DMS153 (cell line): ENCODE measurements at places on chromosomes 11 and 22.

- no peak for DNase-seq
These were observed 105.9 kb upstream of the C11orf58 start for GRCh38 chr11:16632295-16633200.

DNA sequence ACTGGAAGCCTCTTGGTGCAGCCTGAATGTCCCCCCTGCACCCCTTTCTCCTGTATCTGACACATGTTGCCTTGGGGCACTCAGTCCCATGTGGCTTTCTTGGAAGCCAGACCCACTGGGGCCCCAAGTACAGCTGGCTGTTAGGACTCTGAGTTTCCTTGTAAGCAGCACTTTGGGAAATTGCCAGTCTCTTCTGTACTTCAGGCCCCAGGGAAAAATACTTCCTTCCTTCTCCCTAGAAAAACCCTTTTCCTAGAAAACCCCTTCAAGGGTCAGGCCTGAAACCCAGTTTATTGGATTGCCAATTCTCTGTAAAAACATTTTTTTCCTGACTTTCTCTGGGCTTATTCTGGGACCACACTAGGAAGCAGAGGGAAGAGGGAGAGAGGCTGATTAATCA, 360.3 kb downstream of the TENM4 start:
- no peak for DNase-seq

GRCh38 chr22:38431266-38432010, 23.6 kb downstream of the KCNJ4 start:
- no peak for DNase-seq

GRCh38 chr11:123681030-123681429, 26.6 kb upstream of the SCN3B start:
- no peak for DNase-seq

GRCh38 chr11:10526974-10527918, 13.7 kb downstream of the RNF141 start:
- DNase-seq, result no peak

DNA sequence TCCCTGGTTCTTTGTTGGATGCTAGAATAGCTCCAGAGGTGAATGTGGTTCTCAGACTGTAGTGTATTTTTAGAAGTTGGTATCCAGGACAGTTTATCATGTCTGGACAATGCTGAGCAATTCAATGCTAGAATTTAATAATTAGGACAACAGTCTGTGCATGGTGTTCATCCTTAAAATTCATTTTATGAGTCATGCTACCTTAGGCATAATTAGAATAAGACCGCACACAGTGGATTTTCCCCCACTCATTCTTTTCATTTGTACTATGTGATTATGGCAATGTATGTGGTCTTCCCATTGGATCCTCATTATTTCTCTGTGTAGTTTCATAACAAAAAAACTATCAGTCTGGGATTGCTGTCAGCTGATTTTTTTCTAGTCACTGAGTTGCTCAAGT, 196.7 kb downstream of the ARHGAP42 start:
- DNase-seq, result no peak

DNA sequence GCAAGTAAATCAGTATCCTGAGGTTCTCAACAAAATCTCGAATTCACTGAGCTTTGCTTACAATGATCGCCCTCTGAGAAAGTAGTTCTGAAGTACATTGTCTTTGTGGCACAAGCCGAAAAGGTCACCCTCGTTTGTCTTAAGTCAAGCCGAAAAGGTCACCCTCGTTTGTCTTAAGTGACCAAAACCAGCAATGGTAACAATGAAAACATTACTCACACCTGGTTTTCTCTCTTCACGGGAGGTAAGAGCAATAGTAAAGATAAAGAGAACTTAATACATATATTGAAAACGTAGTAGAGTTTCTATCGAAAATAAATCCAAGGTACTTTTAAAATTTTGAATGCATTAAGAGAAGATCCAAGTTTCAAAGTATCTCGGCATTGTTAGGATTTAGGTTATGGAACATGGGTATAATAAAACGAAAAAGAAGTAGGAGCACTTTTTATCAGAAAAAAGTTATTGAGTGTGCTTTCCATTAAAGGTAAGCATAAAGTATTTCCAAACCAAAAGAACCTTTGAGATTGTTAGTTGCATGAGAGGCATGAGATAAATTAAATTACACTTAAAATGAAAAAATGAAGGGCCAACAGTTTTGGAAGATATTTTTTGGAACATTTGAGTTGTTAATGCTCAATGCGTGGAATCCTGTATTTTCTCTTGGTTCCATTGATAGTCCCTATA, 1.2 kb downstream of the BARX2 start:
- DNase-seq, result no peak

GRCh38 chr11:12319461-12319951, 57.9 kb upstream of the PARVA start:
- DNase-seq, result peak; percentile 98

DNA sequence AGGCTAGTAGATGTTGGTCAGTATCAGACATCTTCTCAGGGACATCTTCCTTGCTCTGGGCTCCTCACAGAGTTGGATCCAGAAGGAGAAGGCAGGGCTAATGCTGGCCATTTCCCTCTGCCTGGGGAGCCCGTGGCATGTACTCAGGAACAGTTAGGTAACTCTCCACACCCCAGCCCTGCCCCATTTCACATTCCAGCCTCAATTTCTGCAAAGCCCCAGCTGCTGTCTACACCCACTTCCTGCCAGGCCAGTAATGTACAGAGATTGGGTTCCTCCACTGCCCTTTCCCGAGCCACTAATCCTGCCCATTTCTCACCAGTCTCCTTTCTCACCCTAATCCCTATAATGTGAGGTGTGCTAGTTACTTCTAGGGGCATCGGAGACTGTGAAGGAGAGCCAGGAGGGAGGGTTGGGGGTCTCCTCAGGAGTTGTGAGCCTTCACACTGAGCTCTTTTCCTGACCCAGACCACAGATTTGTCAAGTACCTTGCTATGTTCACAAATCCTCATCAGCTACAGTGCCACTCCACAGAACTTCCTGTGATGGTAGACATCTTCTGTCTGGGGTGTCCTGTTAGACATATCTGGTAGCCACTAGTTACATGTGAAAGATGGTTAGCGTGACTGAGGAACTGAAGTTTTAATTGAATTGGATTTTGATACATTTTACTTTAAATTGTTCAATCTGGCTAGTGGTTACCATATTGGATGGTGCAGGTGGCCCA, 1.3 kb upstream of the SEC14L3 start:
- no peak for DNase-seq

DNA sequence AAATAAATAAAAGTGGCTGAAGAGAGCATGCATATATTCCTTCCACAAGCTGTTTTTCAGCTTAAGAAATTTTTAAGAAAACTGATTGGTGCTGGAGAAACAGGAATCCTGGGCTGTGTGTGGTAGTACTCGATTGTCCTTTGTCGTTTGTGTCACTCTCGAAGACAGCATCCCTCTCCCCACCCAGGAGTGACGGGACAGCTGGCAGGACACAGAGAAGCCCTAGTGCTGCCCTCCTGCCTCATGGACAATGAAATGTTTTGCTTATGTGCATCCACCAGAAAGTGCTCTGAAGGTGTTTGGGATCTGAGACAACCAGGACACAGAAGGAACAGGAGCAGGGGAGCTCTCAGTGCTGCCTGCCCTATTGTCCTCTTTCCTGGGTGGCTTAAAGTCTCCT, 12.8 kb downstream of the PLAAT4 start:
- no peak for DNase-seq

DNA sequence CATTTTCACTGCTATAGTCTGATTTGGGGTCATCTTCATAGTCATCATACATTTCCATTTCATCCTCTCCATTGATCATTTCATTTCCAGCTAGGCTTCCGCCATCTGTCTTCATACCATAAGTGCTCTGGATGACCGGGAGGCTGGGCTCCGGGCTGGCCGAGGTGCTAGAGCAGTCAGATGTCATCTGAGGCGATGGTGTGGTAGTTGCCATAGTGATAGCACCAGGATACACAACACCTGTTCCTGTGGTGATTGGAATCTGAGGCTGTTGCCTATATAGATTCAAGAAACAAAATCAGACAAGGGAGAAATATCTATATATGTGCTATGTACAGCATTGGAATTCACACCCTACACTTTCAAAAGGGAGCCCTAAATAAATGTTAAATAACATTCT, 383.5 kb downstream of the SOX6 start:
- peak; percentile 66 for DNase-seq

DNA sequence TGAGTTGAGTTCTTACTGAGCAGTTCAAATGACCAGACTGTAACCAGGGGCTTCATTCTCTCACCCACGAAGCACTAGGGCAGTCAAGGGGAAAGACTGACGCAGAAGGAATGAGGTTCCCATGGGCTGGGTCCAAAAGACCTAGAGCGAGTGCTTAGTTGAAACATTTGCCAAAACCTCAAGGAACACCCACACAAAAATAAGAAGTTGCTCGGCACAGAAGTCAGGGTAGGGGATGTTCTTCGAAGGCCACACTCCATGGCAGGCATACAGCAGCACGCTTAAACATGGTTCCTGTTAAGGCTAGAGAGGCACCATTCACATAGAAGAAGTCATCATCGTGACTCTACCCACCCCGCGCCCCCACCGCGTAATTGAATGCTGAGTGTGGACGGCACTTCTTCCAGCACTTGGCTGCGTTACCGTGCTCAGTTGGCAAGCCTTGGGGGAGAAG, 52.9 kb downstream of the TIMP3 start:
- no peak for DNase-seq

DNA sequence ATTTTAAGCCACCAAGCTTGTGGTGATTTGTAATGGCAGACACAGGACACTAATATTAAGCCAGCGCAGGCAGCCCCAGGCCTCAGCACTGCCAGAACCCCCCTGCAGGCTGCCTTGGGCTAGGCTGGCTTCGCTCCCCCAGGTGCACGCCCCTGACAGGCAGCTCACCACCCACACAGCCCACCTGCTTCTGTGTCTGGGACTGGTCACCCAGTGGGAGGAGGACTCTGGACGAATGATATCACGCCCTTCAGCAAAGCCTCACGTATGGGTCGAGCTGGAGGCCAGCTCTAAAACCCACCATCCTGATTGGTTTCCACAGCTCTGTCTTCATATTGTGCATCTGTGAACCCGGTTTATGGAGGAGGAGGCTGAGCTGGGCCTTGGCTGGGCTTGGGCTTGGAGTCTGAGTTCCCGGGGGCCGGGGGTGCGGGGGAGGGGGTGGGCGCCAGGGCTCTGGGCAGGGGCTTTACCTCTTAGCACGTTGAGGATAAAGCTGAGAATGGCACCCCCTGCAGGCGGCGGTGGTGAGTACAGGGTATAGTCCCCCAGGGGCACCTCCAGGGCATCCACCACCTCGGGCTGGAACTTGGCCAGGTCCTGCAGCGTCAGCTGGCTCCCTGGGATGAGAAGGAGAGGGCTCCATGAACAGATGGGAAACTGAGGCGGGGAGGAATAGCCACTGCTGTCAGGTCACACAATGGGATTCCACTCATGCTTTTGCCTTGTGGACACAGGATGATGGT, 13.8 kb downstream of the GGT5 start:
- DNase-seq, result no peak

GRCh38 chr11:16511116-16512114, 155.1 kb upstream of the SOX6 start:
- DNase-seq, result no peak

GRCh38 chr11:121514432-121515334, 61.9 kb upstream of the SORL1-AS1 start:
- DNase-seq, result peak; percentile 29

GRCh38 chr11:130168105-130168504, 8.5 kb downstream of the ST14 start:
- no peak for DNase-seq

- DNase-seq, result peak; percentile 96
These were observed 100.6 kb downstream of the FBXO7 start for GRCh38 chr22:32574958-32575910.

GRCh38 chr11:108854346-108854745, 189.5 kb downstream of the DDX10 start:
- DNase-seq, result no peak

DNA sequence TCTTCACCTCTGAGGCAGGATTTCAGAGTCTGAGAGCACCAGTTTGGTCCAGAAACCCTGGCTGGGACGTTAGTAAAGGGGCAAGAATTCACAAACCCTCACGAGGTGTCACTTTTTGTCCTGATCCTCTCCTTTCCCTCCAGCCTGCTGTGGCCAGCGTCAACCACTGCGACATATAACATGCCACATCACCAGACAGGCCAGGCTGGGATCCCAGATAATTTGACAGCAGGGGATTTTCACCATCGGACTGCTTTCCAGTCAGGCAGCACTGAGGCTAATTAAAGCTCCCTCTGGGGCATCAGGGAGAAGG, 36.8 kb upstream of the RBFOX2 start:
- no peak for DNase-seq

- no peak for DNase-seq
These were observed 95.3 kb upstream of the TBCEL start for GRCh38 chr11:120928627-120929026.

DNA sequence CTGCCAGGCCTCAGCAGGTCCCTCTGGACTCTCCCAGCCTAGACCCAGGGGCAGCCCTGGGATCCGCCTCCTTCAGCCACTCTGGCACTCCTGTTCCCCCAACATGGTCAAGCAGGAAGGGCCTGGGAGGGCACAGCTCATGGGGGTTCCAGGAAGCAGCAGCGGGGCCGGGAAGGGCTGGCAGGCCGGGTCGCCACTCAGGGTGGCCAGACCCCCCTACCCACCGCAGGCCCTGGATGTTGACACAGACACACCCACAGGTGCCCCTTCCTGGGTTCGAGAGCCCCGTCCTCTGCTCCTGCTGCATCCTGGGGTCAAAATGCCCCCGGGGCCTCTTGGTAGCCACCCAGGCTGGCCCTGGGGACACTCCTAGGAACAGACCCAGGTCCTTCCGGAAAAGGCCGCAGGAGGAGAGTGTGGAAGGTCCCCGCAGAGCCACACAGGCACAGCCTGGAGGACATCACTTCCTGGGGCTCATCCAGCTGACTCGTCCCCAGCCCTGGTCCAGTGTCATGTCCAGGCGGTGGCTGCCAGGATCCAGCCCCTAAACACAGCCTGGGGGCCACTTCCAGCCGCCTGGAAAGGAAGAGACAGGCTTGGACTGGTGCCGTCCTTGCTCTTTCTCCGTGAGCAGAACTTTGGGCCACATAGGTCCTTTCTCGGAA, 6.8 kb upstream of the PIM3 start:
- no peak for DNase-seq
